ENCODE measurements at places on chromosomes 2 and 18.

DNA sequence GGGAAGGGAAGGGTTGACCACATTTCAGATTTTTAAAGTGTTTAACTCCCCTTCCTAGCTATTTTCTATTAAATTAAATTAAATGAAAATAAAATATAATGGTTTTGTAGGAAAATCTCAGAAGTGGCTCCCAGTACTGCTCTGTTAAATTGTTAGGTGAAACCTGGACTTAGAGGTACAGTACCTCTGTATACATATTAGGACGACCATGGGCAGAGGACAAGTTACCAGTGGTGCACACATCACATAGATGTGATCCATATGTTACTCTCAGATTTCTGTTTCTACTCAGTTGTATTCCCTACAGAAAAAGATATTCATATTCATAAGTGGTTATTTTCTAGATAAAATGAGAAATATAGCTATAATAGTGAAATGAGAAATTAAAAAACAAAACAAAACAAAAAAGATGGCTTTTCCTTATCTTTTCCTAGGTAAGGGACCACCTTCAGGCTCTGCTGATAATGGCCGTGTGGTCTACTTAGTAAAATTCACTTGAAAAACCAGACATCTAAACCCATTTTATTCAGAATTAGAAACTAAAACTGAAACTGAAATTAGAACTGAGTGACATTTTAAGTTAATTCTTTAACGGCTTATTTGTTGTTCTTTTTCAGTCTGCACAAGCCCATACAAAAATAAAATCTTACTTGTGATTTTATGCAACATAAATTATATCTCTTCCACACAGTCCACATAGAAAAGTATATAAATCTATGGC, 832.5 kb upstream of the CHAC2 start:
- DNase-seq: no peak

- DNase-seq: no peak
Observed at GRCh38 chr2:113012436-113013335, 7.4 kb downstream of the IL36A start.

- no peak for DNase-seq
Observed at GRCh38 chr2:172777431-172777830, 41.8 kb downstream of the RAPGEF4 start.

GRCh38 chr18:44410740-44411139, 269.9 kb upstream of the SETBP1 start:
- no peak for DNase-seq

- no peak for DNase-seq
Observed at GRCh38 chr18:12262748-12263147, 8.6 kb downstream of the CIDEA start.

DNA sequence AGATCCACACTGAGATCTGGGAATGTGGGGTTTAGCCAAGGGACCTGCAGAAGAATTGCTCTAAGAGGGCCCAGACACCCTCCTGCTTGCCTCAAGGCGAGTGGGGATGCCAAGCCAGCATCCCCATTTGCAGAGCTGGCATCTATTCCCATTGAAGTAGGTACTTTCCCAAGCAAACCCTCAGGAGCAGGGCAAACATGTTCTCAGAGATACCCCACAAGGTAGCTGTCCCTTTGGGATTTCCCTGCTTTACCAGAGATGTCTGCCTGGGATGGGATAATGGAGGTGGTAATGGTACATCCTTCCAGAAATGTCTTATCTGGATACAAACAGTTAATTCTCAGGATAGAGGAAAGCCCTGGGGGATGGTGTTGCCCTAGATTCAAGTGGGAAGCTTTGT, 51.2 kb downstream of the GYPC start:
- no peak for DNase-seq

- no peak for DNase-seq
Observed at GRCh38 chr18:52826994-52827393, 487.0 kb downstream of the DCC start.

DNA sequence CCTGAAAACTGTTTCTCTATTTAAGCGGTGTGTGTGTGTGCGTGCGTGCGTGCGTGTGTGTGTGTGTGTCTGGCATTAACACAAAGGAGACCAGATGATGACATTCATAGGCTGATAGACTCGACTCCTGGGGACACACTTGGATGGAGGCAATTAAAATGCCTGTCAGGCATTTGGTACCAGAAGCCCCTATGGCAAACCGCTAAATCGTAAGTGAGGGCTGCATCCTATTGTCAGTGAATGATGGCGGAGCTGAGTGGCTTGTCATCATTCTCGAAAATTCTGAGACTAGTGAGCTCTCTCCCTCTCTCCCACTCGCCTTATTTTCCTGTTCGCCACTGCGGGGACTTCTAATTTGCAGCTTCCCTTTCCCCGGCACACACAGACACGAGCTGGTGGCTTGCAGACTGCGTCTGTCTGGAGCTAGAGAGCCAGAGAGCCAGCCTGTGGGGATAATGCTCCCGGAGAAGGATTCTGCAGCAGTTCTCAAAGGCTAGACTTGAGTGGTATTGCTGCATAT, 155.4 kb downstream of the MAP2 start:
- DNase-seq: no peak

DNA sequence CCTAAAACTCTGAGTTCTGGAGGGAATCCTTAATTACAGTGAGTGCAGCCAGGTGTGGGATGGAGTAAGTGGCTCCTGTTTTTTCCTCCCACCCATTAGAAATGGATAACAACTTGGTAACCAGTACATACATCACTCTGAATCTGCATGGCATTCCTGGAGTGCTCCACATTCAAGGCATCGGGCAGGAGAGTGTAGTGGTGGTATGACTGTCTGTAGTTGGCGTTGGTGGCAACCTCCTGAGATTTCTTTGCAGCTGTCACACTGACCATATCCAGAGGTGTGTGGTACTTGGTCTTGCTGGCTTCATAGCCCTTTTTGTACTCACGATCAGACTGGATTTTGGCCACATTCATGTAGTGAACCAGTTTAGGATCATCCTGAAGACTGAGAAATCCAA, 68.3 kb downstream of the NEB start:
- DNase-seq: no peak

- no peak for DNase-seq
Observed at GRCh38 chr2:217933617-217933993, 69.2 kb downstream of the TNS1 start.

Data from stimulated activated CD8-positive, alpha-beta memory T cell treated with anti-CD3 and anti-CD28 coated beads, Interleukin-2, amount 100 ng/mL, for 48 hours (primary cell).